ENCODE measurements at places on chromosomes 5 and 9. TPM values are rescaled to one million over a fixed set of nuclear protein-coding genes. Genes with fewer than 3 reads are reported as not detected.

The SMC2 gene
- 70.3 TPM for total RNA-seq

The ADGRD2 gene
- not detected for total RNA-seq

The DCTN3 gene
- 36.9 TPM for total RNA-seq

The SPATA31D4 gene
- not detected for total RNA-seq

The SPATA31C1 gene
- total RNA-seq, result not detected

The UGT3A2 gene
- total RNA-seq, result not detected

The S100Z gene
- total RNA-seq, result not detected

The IL33 gene
- total RNA-seq, result 73.9 TPM

The BTNL9 gene
- not detected for total RNA-seq

The RNF130 gene
- total RNA-seq, result 21.7 TPM

The OR1J2 gene
- not detected for total RNA-seq

The OR1Q1 gene
- 0.81 TPM for total RNA-seq

The CCNI2 gene
- not detected for total RNA-seq

The GBGT1 gene
- 0.98 TPM for total RNA-seq

The POLK gene
- 27.9 TPM for total RNA-seq

The CDKN2B gene
- total RNA-seq, result 16.0 TPM

The ARHGEF39 gene
- 3.9 TPM for total RNA-seq

The IL9 gene
- total RNA-seq, result not detected

The SPINK4 gene
- total RNA-seq, result not detected

The MYORG gene
- total RNA-seq, result 1.3 TPM

The MORN5 gene
- not detected for total RNA-seq

The SPACA9 gene
- 2.7 TPM for total RNA-seq

The ANGPTL2 gene
- total RNA-seq, result 47.5 TPM

The PCDHA1 gene
- total RNA-seq, result 0.09 TPM

The SLC34A3 gene
- total RNA-seq, result not detected

The EQTN gene
- not detected for total RNA-seq
